Fibroblast of skin of left biceps (primary cell): ENCODE measurements at places on chromosomes 4 and X.

DNA sequence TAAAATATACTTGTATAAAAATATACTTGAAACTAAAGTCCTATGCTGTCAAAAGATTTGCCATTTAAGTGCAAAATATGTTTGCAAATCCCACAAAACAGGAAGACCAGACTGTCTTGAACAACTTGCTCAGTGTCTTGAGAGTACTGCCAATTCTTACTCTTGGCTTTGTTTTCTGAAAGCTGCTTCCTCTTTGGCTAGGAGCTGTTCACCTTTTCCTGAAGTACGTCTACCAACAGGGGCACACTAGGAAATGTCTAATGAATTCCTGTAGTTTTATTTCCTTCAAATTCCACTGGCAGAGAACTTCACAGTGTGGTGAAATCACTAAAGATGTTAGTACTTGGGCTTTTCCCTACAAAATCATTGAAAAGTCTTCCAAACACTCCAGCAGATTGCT is 46.4 kb upstream of the ABCG2 start:
- no peak for DNase-seq

DNA sequence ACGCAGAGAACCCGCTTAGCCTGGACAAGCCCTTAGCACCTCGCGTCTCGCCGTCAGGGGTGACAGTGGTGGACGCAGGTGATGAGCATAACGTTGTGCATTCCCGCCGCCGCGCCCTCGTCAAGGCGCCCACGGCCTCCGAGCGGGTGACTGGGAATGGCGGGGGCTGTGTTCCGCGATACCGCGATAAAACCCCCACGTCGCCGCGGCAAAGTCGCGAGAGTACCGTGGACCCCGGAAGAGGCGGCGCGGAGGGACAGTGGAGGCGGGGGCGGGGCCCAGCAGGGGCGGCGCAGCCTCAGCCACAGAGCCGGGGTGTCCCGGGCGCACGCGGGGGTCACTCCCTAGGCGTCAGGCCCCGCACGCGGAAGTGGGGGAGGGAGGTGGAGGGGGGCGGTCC is 53.8 kb downstream of the ZFYVE28 start:
- peak; percentile 12 for DNase-seq

DNA sequence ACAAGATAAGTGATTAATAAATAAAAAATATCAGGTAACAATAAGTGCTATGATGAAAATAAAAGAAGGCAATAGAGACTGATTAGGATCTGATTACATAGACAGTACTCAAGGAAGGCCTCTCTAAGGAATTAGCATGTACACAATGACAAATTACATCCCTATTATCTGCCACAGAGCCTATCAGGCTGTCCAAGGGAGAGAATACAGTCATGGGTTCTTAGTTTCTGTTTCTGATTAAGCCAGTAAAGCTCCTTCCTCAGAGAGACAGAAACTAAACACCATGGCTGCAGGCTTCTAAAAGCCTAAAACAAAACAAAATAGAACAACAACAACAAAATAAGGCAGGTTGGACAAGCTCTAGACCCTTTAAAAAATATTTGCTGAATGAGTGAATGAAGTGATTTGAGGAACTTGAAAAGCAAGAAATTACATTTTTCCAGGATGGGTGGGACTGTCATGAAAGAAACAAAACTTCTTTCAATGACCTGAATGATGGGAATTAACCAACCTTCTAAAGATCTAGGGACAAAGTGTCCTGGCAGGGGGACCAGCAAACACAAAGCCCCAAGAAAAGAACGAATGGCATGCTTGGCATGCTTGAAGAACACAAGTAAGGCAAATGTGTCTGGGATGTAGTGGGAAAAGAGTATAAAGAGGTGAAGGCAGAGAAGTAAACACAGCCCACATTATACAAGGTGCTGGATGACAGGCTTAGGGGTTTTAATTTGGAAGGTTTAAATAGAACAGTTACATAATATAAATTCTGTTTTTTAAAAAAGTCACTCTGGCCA is 44.1 kb downstream of the NAA11 start:
- no peak for DNase-seq

DNA sequence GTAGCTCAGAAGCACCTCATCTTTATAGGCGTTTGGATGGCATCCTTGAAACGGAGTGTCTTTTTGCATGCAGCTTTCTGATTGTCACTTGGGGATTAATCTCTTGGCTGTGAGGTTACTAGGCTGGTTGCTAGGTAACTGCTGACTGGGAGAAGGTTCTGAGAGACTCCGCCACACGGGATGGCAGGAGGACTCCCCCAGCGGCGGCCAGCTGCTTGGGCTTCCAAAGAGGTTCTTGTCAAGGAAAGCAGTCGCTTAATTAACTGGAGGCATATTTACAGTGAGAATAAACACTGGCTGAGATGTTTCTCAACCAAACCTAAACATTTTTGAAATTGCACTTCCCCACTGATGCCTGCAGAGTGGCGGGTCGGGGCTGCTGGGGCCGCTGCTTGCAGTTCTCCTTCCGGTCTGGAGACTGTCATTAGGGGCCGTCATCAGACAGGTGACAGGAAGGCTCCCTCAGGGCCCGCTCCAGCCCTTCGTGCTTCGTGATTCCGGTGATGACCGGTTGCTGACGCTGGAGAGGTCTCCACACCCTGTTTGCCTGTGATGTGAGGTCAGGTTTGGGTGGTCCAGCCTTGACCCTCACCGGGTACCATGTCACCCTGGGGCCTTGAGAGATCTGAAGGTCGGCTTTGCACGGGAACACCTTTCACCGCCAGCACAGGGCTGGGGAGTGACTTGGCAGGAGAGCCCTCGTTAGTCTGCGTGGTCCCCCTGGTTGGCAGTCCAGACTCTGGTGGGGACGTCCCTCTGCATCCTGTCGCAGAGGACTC is 9.1 kb downstream of the NSG1 start:
- DNase-seq: no peak

GRCh38 chrX:136397001-136397400 is 90.7 kb upstream of the BRS3 start:
- no peak for DNase-seq

DNA sequence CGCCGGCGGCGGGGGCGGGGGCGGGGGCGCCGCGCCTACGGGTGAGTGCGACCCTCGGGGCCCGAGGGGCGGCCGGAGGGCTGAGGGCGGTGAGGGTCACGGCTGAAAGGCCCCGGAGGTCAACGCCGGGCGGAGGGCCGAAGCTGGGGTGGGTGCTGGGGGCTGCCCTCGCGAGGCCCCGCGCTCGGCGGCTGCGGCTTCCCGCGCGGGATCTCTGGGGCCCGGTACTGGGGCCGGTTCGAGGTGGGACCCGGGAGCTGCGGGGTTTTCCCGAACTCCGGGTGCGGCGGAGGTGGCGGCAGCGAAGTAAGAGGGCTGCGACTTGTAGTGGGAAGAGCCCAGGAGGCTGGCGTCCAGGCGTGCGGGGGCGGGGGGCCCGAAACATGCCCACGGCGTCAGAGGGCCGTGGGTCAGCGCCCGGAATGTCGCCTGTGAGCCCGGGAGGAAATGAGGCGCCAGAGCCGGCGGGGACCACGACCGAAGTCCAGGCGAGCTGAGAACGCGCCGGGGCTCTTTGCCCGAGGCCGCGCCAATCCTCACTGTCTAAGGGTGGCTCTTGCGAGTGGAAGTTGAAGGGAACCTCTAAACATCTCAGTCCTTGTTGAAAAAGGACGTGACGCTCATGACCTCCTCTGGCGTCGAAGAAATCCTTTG is 407 bp downstream of the IL13RA1 start:
- no peak for DNase-seq

DNA sequence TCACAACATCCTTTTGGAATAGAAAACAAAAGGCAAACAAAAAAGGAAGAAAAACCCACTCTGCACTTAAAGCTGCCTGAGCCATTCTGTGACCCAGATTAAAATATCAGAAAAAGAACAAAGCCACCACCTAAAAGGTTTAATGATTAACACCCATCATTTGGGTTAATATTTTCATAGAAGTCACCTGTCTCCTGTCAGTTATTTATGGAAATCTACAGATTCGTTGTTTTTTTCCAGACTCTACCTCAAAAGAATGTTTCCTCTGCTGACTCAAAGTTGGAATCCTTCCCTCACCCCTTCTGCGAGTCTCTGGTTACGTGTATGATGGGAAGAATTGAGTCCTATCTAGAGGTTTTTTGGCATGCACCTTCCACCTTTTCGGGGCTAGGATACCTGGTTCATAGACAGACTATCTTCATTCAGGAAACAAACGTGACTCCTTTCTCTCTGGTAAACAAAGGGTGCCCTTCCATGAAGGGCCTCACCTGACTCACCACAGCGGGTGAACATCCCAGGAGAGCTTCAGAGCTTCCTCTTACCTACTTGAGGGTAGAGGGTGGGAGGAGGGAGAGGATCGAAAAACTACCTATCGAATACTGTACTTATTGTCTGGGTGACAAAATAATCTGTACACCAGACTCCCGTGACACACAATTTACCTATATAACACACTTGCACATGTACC is 19.6 kb upstream of the CA5B start:
- no peak for DNase-seq

DNA sequence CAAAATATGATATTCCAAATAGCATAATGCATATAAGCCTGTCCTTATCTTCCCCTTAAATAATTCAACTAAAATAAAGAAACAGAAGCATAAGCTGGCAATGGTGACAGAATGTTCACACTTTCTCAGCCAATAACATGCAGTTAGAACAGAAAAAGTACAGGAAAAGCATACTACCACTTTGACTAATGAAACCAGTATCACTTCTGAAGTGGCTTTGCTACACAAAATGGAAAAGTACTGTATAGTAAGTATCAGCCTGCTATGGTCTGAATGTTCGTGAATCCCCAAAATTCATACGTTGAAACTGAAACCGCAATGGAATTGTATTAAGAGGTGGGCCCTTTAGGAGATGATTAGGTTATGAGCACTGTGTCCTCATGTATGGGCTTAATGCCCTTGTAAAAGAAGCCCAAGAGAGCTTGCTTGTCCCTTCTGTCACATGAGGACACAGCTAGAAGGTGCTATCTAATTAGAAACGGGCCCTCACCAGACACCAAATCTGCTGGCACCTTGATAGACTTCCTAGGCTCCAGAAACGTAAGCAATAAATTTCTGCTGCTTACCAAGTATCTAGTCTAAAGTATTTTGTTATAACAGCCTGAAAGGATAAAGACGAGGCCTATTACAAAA is 102.6 kb downstream of the PRDM5 start:
- DNase-seq: no peak
